ENCODE measurements at places on chromosomes 6 and 20.

DNA sequence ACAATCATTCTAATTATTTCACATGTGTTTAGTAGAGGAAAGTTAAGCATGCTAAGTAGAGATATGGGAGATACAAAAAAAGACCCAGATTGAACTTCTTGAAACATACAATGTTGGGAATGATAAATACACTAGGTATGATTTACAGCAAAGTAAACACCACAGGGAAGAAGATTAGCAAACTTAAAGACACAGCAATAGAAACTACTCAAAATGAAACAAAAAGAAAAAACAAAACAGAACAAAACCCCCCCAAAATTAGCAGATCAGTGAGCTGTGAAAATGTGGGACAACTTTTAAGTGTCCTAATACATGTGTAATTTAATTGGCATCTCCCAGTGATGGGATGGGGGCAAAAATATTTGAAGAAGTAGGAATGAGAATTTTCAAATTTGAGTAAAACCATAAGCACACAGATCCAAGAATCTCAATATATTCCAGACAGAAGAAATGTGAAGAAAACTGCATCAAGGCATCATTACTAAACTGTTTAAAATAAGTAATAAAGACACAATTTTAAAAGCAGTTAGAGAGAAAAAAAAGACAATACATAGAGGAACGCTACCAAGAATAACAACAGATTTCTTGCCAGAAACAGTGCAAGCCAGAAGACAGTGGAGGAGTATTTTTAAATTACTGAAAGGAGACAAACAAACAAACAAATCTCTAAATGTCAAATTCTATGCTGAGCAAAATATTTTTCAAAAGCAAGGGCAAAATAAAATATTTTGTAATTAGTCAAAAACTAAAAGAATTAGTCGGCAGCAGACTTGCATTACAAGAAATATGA, 473.7 kb downstream of the QKI start:
- DNase-seq: no peak

GRCh38 chr6:155269765-155270164, 6.0 kb downstream of the CLDN20 start:
- DNase-seq: no peak

GRCh38 chr20:62363920-62364851, 2.9 kb downstream of the LAMA5 start:
- no peak for DNase-seq

GRCh38 chr6:151885234-151885633, 77.8 kb downstream of the ESR1 start:
- DNase-seq: no peak

DNA sequence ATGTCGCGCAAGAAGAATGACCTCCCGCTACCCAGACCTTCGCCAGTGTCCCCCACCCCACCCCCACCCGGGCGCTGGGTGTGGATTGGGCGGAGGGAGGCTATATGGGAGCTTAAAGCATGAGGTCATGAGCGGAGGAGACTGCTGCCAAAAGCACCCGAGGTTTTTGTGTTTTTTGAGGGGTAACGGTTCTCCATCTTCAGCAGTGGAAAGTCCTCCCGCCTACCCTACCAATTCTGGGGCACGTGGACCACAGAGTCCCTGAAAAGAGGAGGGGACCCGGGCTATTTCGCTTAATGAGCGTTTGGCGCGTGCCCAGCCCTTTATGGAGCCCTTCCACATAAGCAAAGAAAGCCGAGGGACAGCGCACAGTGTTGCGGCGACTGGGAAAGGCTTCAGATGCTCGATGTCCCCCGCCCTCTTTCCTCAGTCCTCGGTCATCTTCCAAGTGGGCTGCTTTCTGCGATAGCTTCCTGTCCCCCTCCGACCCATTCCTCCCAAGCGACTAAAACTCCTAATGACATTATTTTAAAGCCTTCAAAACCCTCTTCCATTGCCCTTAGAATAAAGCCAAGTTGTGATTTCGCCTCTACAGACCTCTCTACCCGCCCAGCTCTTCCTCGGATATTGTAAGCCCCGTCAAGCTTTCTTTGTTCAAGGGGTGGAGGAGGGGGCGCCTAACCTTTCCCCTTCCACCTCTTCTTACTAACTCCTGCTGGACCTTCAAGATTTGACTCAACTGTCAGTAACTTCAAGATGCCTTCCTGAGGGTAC, 2.1 kb upstream of the TRERF1 start:
- peak; percentile 45 for DNase-seq

DNA sequence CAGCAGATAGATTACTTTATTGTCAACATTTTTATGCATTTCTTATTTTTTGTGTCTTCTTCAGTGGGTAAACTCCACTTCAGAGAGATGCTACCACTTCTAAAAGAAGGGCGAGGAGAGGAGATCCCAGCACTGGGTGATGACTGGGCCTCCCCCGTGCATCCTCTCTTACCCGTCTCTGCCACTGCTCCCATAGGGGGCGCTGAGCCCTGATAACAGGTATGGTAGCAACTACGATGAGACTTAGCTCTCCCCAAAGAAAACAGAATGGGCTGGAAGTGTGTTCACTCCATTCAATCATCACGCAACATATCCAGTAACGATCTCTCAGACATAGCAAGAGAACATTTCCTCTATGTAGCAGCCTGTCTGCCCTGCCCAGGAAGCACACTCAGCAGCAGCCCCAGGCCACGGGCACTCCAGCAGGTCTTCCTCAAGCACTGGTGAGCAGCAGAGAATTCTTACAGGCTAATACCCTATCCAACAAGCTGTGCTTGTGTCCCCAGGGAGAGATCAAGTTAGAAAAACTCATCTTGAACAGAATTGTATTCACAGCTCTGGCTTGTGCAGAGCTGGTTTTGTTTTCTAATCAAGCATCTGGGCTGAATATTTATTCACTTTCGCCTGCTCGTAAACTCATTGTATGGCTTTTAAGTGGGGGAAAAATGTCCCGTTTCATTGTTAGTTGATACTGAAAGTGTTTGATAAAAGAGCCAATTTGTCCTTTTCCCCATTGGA, 533.1 kb upstream of the CDH4 start:
- peak; percentile 98 for DNase-seq

DNA sequence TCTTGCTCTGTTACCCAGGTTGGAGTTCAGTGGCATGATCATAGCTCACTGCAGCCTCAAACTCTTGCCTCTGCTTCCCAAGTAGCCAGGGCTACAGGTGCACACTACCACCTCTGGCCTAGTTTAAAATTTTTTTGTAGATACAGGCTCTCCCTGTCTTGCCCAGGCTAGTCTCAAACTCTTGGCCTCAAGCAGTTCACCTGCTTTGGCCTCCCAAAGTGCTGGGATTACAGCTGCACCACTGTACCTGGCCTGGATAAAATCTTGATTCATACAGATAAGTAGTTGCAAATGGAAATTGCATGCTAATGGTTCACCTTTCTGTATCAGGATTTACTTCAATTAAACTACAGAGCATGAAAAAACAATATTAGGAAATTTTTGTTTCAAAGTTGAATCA, 4.2 kb downstream of the CD2AP start:
- no peak for DNase-seq

GRCh38 chr20:32527447-32528055, 57.6 kb downstream of the NOL4L start:
- no peak for DNase-seq

DNA sequence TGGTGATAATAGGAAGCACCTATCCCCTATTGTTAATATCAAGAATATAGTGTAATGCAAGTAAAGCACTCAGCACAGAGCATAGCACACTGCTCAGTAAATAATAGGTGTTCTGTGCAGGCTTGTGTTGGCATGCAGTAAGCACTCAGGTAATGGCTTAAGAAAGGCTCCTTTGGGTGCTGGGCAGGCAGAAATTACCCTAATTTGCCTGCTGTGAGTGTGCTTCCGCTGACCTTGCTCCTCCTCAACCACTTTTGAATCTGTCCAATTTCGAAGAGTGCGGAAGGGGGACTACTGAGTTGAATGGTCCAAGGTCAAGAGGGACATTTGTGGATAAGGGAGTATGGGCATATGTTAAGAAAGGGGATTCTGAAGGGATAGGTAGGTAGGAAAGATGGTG, 15.4 kb downstream of the SRSF3 start:
- no peak for DNase-seq

DNA sequence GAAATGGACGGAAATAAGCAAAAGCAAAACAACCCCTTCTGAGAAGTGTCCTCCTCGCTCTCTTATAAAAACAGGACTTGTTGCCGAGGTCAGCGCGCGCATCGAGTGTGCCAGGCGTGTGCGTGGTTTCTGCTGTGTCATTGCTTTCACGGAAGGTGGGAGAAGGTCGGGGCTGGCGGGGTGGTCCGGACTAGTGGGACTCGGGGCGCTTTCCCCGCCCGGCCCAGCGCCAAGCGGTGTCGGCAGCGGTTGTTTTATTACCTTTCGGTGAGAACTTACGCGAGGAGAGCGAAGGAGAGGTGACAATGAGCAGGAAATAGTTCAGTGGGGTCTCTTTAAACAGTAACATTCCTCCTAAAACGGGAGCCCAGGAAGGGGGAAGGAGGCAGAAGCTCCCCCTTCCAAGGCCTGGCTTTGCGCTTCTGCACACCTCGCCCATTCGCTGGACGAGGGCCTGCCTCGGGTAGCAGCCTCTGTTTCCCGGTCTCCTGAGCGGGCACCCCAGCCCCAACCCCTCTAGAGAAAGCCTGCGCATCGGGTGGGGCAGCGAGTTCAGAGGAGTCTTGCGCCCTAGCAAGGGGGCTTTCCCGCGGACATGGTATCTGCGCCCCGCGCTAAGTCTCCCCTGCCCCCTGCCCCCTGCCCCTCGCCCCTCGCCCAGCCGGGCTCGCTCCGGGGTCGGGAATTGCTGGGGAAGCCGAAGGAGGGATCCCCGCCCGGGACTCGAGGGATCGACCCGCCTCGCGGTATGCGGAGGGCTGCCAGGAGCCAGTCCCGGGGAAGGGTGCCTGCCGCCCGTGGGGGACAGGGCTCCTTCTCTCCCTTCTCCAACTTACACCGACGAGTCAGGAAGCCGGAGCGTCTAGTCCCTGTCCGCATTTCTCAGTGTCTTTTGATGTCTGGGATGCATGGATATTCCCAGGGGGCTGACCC, 1.2 kb upstream of the TBXT start:
- no peak for DNase-seq

DNA sequence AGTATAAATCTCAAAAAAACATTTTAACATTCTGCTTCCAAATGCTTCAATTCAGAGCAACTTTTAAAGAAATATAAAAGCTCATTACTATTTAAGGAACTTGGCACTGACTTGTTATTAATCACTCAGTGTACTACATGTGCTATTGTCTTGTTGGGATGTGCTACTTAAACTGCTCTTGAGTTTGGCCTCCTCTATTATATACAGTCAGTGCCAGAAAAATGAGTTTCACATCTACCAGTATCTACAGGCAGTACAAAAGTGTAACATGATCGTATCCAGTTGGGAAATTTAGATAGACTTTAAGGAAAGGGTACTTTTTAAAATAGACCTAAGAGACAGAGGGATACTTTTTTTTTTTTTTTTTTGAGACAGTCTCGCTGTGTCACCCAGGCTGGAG, 627.3 kb upstream of the SLC35B3 start:
- no peak for DNase-seq

- no peak for DNase-seq
These were observed 395.2 kb downstream of the PAX1 start for GRCh38 chr20:22100686-22101085.

DNA sequence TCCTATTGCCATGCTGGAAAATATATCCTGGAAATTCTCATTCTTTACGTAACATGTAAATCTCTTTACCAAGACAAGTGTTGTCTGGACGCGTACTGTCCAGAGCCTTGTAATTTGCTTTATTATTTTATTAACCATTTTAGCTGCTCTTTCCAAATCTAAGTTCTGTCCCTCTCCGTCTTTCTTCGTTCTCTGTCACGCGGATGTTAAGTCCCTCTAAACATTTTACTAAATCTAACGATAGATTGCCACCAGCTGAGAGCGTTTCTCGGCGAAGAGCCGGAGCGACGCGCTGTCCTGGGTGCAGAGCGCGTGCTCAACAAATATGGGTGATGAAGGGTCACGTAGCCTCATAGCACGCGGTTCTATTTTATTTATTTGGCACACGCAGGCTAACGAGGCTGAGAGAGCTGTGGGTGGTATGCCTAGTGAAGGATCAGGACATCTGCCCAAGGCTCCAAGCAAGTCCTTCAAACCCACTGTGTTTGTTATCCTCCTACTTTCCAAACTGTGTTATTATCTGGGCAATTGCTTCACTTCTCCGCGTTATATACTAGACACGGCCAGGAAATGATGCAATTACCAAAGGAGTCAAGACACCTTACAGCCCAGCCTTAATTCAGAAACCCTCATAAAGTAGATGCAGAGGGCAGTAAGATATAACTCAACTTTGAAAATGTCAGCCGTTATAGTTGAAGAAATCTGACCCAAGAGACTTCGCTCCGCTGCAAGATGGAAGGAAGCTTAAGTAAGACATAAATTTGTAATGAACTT, 10.0 kb upstream of the NCOA7 start:
- DNase-seq: peak; percentile 72

- no peak for DNase-seq
These were observed 135.0 kb downstream of the CEBPB start for GRCh38 chr20:50325651-50326050.

- no peak for DNase-seq
These were observed 43.5 kb upstream of the HCRTR2 start for GRCh38 chr6:55130806-55131324.

DNA sequence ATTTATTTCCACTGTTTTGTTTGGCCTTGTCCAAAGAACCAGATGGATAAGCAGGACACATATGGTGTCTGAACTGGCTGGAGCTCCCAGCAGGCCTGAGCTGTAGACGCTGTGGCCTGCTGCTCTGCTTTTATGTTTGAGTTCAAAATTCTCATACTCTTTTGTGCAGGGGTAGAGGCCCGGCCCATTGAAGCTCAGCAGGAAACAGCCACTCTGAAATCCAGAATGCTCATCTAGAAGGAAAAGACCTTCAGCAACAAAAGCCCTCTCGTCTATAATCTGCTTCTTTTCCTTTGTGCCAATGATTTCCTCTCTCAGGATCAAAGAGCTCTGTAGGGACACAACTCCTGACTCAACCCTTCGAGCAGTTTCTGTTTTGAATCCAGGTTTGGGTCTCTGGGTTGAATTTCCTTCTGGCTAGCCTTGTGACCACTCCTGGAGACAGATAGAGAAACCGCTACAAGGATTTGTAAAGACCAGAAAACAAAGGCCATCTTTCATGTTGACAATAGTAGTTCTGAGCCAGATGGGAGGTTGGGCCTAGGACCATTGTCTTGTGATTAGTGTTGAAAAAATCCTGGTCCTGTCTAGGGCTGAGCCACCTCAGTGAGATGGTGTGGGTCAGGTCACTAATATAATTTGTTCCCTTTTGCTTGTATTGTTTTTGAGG, 446.7 kb downstream of the BCKDHB start:
- peak; percentile 39 for DNase-seq

- DNase-seq: no peak
These were observed 84.7 kb upstream of the AKAP12 start for GRCh38 chr6:151155095-151155494.
